ENCODE measurements at places on chromosomes 6 and 20.

GRCh38 chr6:151109361-151109760 lies 130.4 kb upstream of the AKAP12 start:
- no peak for DNase-seq

- DNase-seq, result no peak
Measured at GRCh38 chr6:161922631-161923119, 648.8 kb upstream of the AGPAT4 start.

DNA sequence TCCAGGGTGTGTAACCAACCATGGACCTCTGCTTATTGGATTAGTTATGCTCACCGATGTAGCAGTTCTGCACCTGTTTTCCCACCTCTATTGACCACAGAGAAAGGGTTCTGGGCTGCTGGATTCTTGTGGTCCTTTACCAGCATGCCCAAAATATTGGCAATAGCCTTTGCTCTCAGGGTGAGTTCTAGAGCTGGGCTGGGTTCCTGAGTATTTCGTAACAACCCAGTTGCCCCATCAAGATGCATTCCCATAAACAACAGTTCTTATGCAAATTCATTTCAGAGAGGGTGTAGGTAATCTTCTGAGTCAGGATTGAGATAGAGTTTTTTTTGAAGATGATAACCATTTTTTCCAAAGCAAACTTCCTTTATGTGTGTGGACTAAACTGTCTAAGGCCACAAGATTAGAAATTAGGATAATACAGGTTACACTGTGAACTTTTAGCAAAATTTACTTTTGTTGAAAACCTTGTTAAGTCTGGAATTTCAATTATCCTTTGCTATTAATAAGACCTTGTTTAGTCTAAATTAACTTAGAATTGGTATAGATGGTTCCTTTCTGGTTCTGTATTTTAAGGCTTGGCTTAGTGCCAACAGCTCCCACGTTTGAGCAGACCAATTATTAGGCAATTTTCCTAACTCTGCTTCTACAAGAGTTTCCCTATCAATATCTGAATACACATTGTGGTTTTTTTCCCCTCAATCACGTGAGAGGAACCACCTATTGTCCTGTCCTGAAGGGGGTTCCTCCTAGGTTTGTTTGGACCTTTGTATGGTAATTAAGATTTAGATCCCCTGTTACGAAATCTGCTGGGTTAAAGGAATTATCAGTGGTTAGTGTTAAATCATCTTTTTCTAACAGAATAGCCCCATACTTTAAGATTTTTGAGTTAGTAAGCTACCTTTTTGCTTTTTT lies 46.1 kb downstream of the TBX18 start:
- DNase-seq, result no peak

DNA sequence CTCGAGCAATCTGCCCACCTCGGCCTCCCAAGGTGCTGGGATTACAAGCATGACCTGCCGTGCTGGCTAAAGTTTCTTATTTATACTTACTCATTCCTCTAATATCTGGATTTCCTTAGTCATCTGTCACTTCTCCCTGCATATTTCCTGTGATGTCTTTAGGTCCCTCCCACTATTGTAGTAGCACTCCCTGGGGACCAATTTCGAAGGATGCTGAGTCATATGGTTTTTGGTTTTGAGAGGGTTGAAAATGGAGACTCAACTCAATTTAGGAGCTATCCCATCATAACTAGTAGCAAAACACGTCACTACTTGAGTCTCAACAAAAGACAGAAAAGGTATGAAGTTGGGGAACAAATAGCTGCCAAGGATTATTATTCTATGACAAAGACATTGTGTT lies 20.2 kb downstream of the MCUR1 start:
- no peak for DNase-seq

- no peak for DNase-seq
Measured at GRCh38 chr6:22444330-22444729, 125.0 kb upstream of the HDGFL1 start.

DNA sequence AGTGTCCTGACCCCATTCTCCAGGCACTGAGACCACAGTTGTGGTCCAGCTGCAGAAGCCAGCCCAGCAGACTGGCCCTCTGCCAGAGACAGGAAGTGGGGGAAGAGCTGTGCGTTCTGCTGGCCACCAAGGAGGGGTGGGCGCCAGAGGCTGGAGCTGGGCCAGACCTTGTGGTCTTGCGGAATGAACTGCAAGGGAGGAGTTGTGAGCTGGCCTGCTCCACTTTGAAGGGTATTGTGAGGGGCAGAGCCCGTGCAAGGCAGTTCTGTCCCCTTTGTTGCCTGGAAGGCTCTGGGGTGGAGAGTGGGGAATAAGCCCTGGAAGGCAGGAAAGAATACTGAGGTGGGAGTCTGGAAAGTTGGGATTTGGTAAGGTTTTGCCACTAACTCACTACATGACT lies 3.6 kb upstream of the MDFI start:
- no peak for DNase-seq

DNA sequence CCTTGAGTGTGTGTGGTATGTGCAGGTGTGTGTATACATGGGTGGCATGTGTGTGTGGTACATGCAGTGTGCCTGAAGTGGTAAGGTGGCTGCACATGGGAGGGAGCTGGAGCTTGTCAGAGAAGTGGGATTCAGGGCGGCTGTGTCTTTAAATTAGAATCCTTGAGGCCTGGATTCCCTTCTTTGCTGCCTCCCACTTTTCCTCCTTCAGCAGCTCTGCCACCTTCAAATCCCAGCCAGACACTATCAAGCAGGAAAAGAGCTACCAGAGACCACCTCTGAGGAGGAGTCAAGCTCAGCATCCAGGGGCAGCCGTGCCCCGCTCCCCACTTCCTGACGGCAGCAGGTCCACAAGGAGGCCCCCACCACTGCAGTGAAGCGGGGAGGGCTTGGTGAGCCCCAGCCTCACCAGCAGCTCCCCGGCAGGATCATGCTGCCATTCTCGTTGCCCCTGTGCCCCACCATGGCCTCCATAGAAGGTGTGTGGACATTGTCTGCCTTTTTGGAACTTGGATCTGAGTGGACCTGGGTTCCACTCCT lies 131.0 kb upstream of the MLN start:
- no peak for DNase-seq

GRCh38 chr6:36917541-36918193 lies 31.9 kb downstream of the C6orf89 start:
- DNase-seq, result no peak

DNA sequence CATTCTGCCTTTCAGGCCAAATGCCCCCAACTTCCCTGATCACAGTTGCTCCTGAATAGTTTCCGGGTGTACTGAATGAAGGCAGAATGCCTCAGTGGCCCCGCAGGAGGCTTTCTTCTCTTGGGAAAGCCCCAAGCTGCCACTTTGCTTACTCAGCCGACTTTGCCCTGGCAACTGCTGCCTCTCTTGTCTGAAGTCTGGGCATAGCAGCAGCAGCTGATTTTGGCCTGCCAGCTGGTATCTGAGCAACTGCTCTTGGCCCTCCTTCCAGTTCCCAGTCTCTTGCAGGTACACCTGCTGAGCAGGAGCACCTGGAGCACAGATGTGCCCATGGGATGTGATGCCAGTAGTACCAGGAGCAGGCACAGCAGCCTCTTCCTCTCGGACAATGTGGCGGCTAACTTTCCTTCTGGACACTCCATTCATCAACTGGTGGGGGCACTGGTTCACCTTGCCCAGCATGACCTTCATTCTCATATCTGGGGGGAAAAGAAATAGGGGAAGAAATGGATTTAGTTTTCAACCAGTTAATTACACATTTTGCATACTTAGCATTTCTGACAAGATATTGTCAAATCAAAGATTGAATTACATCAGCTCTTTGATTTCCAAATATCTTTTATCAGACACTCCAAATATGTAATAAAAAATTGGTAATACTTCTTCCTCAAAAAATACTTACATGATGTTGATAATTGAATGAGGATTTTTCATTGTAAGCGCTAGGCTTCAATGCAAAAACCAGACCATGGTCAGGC lies 468.2 kb downstream of the PKHD1 start:
- no peak for DNase-seq

DNA sequence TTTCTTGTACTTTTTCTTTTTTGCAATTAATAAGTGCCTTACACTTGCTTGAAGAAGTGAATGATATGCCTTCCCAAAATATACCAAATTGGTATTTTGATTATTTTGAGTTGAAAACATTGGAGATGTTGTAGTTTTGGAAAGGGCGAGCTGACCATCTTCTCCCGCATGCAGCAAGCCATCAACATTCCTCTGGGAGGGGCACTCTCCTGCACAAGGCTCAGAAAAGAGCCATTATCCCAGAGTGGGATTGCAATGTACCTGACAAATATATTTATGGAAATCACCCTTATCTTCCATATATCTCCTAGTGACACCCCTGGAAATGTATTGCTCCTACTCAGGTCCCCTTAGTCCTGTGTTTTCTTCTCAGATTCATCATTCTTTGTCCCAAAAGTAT lies 22.8 kb upstream of the PNRC1 start:
- no peak for DNase-seq

DNA sequence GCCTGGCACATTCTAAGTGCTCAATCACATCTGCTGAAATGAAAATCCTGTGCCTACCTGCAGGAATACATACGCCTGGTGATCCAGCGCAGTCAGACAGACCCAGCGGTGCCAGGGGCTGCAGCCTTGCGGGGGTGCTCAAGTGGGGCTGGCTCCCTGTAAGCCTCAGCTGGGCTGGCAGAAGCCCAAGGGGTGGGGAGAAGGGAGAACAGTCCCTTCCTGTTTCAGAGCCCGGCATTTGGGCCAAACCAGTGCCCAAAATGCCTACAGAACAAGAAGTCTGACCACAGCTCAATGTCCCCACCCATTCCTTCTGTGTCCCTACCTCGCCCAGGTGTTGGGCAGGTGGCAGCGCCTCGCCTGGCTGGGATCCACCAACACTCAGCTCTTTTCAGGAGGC lies 22.6 kb downstream of the KCNK15 start:
- DNase-seq, result no peak

DNA sequence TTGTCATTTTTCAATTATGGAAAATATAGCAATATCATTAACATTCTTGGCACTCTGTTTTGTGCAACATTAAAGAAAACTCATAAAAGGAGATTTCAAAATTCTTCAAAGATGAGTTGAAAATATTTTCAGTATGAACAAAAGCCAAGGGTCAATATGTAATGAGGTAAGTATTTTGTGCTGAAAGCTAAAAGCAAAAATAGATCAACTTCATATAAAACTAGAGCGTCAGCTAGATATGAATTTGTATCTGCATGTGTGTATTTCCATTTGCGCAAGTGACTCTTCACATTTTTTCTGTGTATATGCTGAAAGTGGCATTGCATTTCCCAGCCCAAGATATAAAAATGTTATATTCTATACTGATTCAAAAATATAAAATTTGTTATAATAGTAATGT lies 492.1 kb upstream of the EYS start:
- DNase-seq, result no peak

DNA sequence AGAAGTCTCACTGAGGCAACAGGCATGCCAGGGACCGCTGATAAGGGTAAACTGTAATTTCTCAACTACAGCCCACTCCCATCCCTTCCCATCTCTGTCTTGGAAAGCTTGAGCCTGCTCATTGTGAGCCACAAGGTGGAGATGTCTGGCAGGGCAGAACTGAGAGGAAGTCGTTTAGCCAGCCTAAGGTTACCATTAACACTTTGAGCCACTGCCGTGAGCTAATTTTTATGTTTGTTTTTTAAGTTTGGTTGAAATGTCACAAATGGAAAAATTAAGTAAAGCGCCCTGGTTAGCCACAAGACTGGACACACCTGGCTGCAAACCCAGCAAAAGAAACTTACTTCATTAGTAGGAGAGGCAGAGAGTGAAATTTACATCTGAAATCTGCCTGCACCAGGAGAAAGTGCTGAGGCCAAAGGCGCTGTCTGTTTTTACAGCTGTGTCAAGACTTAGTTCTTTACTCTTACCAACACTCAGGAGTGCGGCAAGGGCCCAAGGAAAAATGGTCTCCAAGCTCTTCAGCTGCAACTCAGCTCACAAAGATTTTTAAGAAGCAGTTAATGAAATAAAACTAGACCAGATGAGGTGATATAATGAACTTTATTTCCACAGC lies 50.0 kb upstream of the FAM83C start:
- no peak for DNase-seq

DNA sequence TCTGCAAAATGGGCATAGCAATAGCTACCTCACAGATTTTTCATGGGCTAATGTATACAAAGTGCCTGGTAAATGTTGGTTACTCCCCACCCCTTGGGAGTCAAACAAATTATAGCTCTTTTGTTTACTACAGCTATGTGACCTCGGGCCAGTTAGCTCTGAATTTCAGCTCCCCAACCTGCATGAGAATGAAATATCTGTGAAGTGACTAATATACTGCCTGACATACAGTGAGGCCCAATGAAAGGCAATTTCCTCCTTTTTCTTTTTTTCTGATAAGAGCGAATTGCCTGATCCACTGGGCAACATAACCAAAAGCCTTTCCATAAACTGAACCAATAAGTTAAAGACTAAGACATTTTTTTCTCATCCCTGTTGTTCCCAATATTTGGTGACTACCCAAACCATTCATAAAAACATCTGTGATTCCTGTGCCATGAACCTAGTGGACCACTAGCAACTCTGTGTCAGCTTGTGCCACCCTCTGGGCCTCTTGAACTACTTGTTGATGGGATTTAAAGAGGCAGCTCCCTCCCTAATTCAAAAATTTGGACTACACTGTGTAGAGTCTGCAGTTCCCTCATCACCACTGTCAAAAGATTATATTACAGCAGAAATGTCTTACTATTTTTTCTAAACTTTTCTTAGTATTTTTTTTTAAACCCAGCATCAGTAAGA lies 91.9 kb upstream of the TMEM30A start:
- DNase-seq, result no peak

GRCh38 chr6:17197607-17198006 lies 83.6 kb upstream of the RBM24 start:
- DNase-seq, result no peak

GRCh38 chr6:141259807-141260206 lies 872.9 kb upstream of the GJE1 start:
- DNase-seq, result no peak

DNA sequence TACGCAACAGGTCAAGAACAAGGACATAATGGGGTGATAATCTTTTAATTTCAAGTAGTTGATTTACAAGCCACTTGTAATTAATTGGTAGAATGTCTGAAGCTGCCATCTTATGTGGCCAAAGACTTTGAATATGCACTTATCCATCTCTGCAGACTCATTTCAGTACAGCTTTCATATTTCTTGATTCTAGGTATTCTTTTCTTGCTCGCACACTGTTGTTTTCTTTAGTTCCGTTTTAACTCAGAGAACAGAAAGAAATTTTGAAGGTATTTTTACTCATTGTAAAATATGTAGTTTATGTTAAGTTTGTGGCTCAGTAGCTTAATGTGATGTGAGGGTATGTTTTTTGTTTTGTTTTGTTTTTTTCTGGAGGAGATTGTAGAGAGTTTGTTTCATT lies 73.9 kb downstream of the UBR2 start:
- DNase-seq, result no peak

GRCh38 chr20:3763671-3764601 lies 3.6 kb downstream of the ADISSP start:
- DNase-seq, result no peak

- DNase-seq, result no peak
Measured at GRCh38 chr6:116033687-116034303, 26.9 kb downstream of the FRK start.
